ENCODE measurements at places on chromosomes 5 and 9.

GRCh38 chr9:121122246-121123032, 47.7 kb downstream of the CNTRL start:
- DNase-seq: no peak

- DNase-seq: no peak
Observed at GRCh38 chr5:135596788-135597187, 18.0 kb upstream of the CXCL14 start.

DNA sequence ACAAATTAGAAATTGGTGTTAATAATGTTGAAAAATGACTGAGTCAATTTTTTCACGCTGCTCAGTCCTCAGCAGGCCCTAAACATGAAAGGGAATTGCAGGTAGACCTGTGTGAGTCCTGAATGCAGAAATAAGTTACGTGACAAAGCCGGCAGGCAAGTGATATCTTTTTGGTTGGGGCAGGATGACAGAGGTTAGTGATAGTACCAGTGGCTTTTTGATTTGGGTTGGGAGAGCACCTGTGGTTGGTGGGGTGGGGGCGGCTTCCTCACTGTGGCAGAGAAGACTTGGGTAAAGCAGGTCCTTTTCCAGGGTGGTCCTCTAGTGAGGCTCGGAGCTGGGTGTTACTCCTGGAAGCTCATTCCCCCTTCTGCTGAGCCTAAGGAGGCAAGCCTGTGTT, 164.7 kb downstream of the TMEM167A start:
- DNase-seq: no peak

- no peak for DNase-seq
Observed at GRCh38 chr5:132952829-132953228, 10.6 kb downstream of the AFF4 start.

DNA sequence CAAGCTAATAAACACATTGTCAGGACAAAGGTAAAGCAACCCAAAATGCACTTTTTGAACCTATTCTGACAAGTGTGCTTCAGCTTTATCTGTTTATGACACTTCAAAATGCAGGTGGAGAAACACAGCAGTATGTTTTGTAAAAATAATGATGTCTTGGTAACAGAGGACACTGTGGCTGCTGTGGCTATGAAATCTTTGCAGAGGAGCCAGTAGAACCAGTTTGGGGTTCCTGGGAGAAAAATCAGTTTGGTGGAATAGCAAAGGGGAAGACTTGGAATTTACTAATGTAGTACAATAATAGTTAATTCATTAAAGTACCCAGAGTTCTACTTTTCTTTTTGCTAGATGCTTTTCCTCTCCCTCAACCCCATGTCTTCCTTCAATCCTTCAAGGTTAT, 40.6 kb downstream of the SIL1 start:
- DNase-seq: no peak

GRCh38 chr5:178940569-178941360, at the start of gene ZNF454:
Gene ZNF454 (plus strand): TSS chr5:178941198. CDS start chr5:178942792, 1,594 bp downstream.
- DNase-seq: no peak

DNA sequence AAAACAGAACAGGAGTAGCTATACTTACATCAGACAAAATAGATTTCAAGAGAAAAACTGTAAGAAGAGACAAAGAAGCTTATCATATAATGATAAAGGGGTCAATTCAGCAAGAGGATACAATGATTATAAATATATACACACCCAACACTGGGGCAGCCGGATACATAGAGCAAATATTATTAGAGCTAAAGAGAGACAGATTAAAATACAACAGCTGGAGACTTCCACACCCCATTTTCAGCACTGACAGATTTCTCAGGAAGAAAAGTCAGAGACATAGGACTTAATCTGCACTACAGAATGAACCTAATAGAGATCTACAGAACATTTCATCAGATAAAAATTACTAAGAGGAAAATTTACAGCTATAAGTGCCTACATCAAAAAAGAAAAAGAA, 35.7 kb downstream of the OXCT1 start:
- no peak for DNase-seq
